ENCODE measurements at places on chromosomes 7 and 10.

GRCh38 chr10:99233000-99233688 is 2.5 kb downstream of the HPSE2 start:
- DNase-seq, result no peak

GRCh38 chr7:34759477-34760125 is 101.6 kb downstream of the NPSR1 start:
- no peak for DNase-seq

DNA sequence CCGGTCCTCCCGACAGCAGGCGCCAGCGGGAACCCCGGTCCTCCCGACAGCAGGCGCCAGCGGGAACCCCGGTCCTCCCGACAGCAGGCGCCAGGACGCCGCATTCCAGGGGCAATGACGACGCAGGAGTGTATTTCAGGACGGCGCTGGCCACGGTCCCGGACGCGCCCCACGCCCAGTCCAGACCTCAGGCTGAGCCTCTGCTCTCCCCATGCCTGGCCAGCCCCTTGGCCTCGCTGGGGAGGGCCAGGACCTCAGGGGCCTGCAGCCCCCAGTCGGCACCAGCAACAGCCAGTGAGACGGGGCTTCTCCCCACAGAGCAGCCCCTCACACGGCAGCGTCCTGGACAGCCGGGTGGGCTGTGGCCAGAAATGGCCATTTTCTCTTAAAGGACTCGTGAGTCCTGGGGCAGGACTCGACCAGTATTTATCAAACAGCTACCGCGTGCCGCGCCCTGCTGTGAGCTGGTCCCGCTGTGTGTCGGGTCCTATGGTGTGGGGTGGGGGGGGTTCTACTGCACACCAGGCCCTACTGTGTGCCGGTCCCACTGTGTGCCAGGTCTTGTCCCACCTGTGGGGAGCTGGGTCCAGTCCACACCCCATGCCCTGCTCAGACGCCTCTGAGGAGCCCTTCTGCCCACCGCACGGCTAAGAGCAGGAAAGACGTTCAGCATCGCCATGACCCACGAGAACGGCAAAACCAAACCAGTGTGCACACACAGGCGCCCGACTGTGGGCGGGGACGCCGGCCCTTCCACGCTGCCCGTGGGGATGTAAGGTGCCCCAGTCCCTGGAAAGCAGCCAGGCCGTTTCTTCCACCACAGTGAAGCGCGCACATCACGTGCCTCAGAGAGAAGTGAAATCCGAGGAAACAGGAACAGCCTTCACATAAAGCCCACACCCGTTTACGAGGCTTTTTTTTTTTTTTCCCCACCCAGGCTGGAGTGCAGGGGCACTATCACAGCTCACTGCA is 33.3 kb downstream of the GET4 start:
- DNase-seq, result peak; percentile 58

- no peak for DNase-seq
Observed at GRCh38 chr10:23171232-23171876, 20.8 kb upstream of the PTF1A start.

GRCh38 chr7:155454183-155455112 is 3.5 kb upstream of the EN2 start:
- no peak for DNase-seq

DNA sequence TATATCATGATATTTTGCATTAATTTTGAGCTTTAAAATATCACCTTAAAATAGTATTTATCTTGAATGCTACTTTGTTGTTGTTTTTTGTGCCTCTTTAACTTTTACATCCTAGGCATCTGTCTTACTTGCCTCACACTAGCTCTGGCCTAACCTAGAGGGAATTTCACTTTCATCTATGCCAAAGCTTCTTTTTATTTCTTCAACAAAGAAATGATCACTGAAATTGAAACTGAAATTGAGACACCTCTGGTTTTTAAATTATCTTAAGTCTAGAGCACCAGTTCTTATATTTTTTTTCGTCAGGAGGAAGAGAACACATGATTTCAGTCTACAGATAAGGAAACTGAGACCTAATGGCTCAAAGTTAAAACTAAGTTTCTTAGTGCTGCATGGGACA is 3.5 kb upstream of the SCIN start:
- DNase-seq, result no peak

GRCh38 chr10:72061491-72061890 is 26.9 kb downstream of the SPOCK2 start:
- DNase-seq, result no peak

DNA sequence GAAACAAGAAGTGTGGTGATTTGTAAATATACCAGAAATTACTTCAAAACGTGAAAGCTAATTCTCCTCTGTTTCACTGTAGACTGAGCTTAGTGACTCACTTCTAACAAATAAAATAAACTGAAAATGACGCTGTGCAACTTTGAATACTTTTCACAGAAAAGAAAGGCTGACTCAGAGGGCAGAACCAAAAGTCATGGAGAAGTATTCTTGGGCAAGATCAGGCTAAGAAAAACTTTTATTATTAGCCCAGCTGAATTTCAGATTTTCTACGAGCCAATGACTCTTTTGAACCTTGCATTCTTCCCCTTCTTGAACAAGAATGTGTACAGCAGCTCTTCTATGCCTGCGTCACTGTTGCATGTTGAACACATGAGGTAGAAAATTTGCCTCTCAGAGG is 527.3 kb upstream of the GHITM start:
- no peak for DNase-seq

DNA sequence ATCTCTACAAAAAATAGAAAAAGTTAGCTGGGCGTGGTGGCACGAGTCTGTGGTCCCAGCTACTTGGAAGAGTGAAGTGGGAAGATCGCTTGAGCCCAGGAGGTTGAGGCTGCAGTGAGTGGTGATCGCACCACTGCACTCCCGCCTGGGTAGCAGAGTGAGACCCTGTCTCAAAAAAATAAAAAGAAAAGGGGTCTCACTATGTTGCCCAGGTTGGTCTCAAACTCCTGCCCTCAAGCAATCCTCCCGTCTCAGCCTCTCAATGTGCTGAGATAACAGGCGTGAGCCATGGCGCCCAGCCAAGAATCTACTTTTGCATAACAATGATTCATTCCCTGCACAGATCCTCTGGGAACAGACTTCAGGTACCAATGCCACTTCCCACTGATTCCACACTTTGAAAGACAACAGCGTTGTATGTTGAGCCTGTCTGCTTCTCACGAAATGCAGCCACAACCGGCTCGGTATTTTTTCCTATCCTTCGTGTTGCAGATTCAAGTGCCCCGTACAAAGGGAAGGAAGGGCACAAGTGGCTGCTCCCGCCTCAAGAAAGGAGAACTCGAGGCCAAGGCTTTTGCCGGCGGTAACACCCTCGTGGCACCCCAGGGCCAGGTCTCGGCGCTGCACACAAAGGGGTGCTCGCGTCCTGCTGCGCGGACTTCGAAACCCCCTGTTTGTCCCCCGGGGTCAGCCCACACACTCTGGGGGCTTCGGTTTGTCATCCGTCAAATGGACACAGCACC is 745 bp downstream of the DAGLB start:
- DNase-seq, result peak; percentile 40

- no peak for DNase-seq
Observed at GRCh38 chr7:94069162-94069739, 65.1 kb upstream of the BET1 start.

DNA sequence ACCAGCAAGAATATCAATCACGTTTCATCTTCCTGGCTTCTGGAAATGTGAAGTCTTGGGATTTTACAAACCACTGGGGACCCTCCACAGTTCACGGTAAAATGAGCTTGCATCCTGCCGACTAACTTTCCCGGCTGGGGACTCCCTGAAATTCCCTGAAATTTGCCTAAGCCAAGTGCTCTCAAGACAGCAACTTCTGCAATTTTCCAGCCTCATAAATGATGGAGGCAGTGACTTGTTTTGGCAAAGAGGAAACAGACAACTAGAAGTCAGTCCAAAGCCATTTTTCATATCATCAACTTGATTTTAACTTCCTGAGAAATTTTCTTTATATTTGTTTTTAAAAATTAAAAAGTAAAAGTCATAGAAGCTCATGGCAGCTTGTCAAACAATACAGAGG is 212.3 kb downstream of the FANK1 start:
- DNase-seq, result no peak

DNA sequence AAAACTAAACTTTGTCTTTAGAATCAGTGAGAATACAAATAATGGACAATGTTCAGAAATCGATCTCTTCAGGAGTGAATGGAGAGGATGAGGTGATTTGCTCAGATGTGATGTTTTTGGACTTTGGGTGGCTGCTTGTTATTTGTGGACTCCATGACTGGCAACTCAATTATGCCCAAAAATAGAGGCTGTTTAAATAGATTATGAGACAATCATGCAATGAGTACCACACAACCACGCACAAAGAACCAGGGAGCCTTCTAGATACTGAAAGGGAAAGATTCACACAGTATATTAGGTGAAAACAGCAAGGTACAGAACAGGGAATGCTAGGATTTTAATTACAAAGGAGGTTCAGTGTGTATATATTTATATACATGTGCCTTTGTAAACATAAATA is 141.3 kb upstream of the ANK3 start:
- no peak for DNase-seq

GRCh38 chr7:27247000-27247399 is 4.4 kb downstream of the EVX1 start:
- no peak for DNase-seq

GRCh38 chr10:48533951-48534720 is 70.7 kb downstream of the ARHGAP22 start:
- no peak for DNase-seq

- peak; percentile 41 for DNase-seq
Observed at GRCh38 chr7:138001529-138002095, at the start of gene CREB3L2. CREB3L2 (minus strand) TSS chr7:138002086; CDS start chr7:138001705, 381 bp downstream.

- DNase-seq, result no peak
Observed at GRCh38 chr7:73888959-73889358, 28.0 kb downstream of the TMEM270 start.

- DNase-seq, result no peak
Observed at GRCh38 chr10:51422311-51423120, 276.9 kb downstream of the CSTF2T start.

DNA sequence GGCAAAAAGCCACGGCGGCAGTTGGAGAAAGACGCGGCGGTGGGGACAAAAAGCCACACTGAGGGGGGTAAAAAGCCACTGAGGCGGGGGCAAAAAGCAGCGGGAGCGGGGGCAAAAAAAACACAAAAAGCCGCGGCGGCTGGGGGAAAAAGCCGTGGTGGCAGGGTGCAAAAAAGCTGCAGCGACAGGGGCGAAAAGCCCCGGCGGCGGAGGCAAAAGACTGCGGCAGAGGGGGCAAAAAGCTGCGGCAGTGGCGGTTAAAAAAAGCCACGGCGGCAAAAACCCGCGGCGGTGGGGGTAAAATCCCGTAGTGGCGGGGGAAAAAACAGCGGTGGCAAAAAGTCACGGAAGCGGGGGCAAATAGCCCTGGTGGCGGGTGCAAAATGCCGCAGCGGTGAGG is 527.3 kb downstream of the ZNF33B start:
- DNase-seq, result no peak

DNA sequence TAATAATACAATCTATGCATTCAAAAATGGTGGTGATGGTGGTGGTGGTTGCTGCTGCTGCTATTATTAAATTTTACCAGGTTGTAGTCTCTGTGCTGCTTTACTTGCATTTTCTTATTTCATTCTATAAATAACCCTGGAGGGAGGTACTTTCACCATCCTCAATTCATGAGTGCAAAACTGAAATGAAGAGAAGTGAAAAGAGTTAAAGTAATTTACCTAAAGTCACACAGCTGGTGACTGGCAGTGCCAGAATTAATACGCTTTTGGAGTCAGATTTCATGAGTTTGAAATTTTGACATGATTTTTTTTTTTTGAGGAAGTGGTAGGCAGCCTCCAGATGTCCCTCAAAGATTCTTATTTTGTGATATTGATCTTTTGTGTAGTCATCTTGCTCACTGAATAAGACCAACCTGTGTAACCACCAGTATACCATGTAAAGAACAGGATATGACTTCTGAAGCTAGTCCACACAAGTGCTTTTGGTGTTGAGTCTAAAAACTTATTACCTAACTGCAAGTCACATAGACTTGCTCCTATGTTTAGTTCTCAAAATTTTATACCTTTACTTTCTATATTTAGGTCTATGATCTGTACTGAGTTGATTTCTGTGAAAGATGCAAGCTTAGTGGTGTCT is 218.8 kb downstream of the ZWINT start:
- no peak for DNase-seq

- no peak for DNase-seq
Observed at GRCh38 chr7:122727354-122727753, 24.6 kb upstream of the RNF148 start.

DNA sequence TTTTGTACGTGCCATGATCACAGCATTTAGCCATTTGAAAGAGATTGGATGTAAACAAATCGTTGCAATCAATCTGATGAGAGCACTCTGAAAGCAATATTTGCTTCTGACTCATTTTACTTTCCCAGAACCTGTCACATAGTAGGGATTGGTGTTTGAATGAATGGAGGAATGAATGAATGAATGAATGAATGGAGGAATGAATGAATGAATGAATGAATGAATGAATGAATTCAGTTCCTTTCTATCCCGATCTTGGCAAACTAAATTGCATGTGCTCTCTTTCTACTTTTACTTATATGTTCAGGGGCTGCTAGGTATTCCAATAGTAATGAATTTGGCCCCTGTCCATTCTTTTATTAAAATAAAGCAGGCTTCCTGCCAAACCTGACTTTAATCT is 1091.7 kb upstream of the CELF2 start:
- DNase-seq, result no peak

All from memory B cell (primary cell).